Spinal cord (tissue), 10 donors: ENCODE measurements at places on chromosomes 2 and 18. TPM values are rescaled to one million over a fixed set of nuclear protein-coding genes. Genes with fewer than 3 reads are reported as not detected.

The ZNF521 gene
- 64.4 TPM for total RNA-seq

The ITPRIPL1 gene
- 7.5 TPM for total RNA-seq

The SLC5A7 gene
- total RNA-seq, result 3.7 TPM

The ANO7 gene
- total RNA-seq, result 0.89 TPM

The IL1RL2 gene
- 0.28 TPM for total RNA-seq

The EVX2 gene
- total RNA-seq, result 0.59 TPM

The TOGARAM2 gene
- 1.3 TPM for total RNA-seq

The STK25 gene
- total RNA-seq, result 165 TPM

The IWS1 gene
- total RNA-seq, result 53.2 TPM

The MERTK gene
- 16.8 TPM for total RNA-seq

The MYCN gene
- total RNA-seq, result 7.9 TPM

The SSB gene
- total RNA-seq, result 95.9 TPM

The KLHL29 gene
- total RNA-seq, result 12.0 TPM

The SOX11 gene
- total RNA-seq, result 26.8 TPM

The CIDEA gene
- 0.50 TPM for total RNA-seq

The TLK1 gene
- 43.3 TPM for total RNA-seq

The CXXC1 gene
- total RNA-seq, result 31.2 TPM

The SKA1 gene
- total RNA-seq, result 4.8 TPM

The CPO gene
- total RNA-seq, result 0.40 TPM

The HAAO gene
- total RNA-seq, result 12.7 TPM

The TUBA3E gene
- total RNA-seq, result not detected

The KLHL30 gene
- 0.10 TPM for total RNA-seq

The PREB gene
- total RNA-seq, result 48.4 TPM

The SEPTIN10 gene
- total RNA-seq, result 74.4 TPM

The GPR45 gene
- 0.39 TPM for total RNA-seq

The EFHD1 gene
- total RNA-seq, result 6.5 TPM

The APOB gene
- total RNA-seq, result 1.2 TPM

The AMER3 gene
- total RNA-seq, result 4.5 TPM
